ENCODE measurements at places on chromosomes 6 and 20.

- no peak for DNase-seq
Observed at GRCh38 chr6:119757467-119757866, 407.9 kb upstream of the MAN1A1 start.

DNA sequence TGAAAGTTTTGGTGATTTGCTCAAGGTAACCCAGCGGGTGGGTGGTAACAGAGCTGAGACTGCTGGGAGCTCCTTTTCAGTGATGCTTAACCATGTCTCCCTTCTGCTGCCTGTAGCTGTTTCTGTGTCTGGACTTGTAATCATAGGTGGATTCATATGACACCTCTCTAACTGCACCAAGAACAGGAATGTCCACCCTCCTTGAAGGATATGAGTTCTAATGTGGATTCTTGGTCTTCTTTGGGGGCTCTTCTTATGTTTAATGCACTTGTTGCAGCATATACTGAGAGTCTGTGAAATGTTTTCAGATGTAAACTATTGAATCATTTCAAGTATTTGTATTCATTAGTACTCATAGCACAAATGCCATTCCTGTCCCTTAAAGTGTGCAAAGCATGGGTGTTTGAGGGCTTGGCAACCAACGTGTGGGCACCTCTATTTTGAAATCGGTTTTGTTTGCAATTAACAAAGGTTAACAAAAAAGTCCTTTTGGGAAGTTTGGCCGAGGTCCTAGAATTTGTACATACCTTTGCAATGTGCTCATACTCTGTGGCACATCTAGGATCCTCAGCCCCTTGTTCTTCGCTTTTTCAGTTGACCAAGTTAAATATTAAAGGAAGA is 138.0 kb downstream of the SOX4 start:
- DNase-seq, result no peak

GRCh38 chr6:150118203-150118602 is 24.6 kb upstream of the PPP1R14C start:
- DNase-seq, result no peak

DNA sequence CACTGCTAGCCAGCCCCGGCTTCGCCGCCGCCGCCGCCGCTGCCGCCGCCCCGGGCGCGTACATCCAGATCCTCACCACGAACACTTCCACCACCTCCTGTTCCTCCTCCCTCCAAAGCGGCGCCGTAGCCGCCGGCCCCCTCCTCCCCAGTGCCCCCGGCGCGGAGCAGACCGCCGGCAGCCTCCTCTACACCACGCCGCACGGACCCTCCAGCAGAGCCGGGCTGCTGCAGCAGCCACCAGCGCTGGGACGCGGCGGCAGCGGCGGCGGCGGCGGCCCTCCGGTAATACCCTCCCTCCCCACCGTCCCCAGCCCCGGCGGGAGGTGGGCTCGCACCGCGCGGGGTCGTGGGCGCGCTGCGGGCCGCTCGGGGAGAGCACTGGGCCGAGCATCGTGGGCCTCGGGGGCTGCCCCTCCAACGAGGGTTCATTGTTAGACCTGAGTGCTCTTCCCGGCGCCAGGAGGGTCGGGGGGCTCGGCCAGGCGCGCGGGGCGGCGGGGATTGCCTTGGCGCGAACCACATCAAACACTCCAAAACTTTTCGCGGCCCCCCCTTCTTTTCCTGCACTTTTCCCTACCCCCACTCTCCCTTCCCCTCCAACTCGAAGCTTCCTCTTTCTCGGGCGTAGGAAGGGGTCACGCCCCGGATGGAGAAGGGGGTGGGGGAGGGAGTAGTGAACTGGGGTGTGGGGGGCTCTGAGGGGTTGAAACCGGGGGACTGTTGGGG is 827 bp downstream of the E2F3 start:
- DNase-seq, result peak; percentile 68

- no peak for DNase-seq
Observed at GRCh38 chr6:141152951-141153350, 979.8 kb upstream of the GJE1 start.

- no peak for DNase-seq
Observed at GRCh38 chr20:1920252-1920651, 25.0 kb downstream of the SIRPA start.

Data from activated naive CD8-positive, alpha-beta T cell treated with anti-CD3 and anti-CD28 coated beads, Interleukin-2, amount 10 ng/mL, durations not matched to agents 7 days and 5 days (primary cell).